ENCODE measurements at places on chromosomes 4 and X.

- no peak for DNase-seq
Measured at GRCh38 chrX:39690541-39691415, 407.0 kb downstream of the BCOR start.

DNA sequence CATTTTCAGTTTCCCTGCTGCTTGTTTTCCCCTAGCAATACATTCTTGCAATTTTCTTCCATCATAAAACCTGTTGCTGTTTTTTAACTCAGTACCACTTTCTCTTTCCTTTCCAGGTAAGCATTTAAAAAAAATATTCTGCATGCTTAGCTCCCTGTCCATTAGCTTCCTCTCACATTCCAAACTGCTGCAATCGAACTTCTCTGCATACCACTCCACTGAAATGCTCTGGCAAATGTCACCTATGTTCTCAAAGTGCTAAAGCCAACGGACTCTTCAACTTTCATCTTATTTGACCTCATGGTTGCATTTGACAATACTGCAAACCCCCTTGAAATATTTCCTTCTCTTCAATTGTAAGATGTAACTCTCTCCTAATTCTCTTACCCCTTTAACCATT, 192.7 kb downstream of the ANAPC10 start:
- DNase-seq, result no peak

- no peak for DNase-seq
Measured at GRCh38 chrX:42149281-42149680, 225.9 kb upstream of the CASK start.

DNA sequence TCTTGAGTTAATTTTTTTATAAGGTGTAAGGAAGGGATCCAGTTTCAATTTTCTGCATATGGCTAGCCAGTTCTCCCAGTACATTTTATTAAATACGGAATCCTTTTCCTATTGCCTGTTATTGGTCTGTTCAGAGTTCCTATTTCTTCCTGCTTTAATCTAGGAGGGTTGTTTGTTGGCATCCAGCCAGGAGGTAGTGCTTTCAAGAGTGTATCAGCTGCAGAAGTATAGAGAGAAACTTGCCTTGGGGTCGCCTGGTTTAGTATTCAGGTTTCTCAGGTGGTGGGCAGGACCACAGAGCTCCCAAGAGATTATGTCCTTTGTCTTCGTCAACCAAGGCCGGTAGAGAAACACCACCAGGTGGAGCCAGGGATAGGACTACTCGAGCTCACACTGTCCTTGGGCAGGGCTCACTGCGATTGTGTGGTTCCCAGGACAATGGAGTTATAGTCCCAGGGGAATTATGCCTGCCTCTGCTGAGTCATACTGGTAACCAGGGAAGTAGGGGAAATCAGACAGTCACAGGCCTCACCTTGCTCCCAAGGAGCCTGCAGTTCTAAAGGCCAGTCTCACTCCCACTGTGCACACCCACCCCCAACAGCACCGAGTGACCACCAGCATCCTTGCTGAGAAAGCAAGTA, 168.1 kb downstream of the VSIG4 start:
- no peak for DNase-seq

DNA sequence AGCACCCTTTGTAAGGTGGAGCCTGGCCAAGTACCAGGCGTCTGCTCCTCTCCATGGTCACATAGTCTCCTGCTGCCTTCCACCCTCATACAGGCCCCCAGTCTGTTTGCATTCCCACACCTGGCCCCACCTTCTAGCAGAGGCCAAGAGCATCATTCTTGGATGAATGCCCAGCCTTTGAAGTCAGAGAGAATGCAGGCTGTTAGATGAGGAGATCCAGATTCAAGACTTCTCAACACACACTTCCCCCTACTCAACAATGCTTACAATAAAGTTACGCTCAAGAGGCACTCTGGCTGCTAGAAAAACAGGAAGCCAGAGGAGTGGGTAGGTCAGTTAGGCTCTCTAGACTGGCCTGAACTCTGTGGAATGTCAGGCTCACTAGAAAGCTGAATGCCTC, 43.3 kb downstream of the SHROOM4 start:
- DNase-seq, result no peak

DNA sequence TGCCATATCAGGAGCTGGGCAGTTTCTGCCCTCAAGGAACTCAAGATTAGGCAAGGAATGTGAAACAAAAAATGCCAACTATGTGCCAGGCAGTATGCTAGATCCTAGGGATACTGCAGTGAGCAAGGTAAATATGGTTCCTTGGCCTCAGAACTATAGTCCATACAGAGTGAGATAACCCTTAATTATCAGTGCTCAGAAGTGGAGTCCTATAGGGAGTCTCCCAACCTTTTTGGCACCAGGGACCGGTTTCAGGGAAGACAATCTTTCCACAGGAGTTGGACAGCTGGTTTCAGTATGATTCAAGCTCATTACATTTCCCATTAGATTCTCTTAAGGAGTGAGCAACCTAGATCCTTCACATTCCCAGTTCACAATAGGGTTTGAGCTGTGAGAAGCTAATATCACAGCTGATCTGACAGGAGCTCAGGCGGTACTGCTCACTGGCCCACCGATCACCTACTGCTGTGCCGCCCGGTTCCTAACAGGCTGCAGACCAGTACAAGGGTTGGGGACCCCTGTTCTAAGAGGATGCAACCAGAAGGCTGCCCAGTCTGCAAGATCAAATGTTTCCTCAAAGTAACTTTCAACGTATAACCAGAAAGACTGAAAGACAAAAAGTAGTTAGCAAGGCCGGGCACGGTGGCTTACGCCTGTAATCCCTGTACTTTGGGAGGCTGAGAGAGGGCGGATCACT, 1.7 kb upstream of the SRP72 start:
- DNase-seq, result no peak

All from BJ (cell line).